Osteocyte (in vitro differentiated cells): ENCODE measurements at places on chromosomes 1 and 21. TPM values are rescaled to one million over a fixed set of nuclear protein-coding genes. Genes with fewer than 3 reads are reported as not detected.
A peak's percentile ranks its signal among the peaks of the same experiment; 100 is the strongest.

DNA sequence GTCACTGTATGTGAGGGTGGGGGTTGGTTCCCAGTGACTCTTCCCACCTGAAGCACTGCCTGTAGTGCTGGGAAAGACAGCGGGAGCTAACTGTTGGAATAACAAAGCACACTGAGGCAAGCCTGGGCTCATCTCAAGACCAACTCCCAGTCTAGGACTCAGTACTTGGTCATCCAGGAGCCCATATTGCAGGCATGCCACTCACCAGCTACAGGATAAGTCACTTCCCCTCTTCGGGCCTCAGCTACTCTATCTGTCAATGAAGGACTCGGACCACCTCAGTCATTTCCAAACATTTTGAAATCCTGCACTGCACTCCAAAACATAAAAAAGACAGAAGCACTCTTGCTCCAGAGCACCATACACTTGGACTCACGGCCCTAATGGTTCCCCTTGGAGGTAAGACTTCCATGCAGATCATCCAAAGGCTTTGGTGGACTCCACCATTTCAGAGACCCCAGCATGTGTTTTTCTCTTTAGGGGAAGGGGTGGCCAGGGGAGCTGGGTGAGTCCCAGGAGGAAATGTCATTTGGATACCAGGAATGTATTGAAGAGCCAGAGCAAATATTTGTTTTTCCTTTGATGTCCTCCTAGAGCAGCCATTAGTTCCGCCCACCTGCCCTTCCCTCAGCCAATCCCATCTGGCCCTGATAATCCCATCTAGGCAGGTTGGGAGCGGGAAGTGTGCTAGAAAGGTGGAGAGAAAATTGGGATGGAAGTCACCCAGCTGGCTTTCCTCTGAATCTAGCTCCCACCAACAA is 3.1 kb downstream of the NUAK2 start:
- H3K27ac ChIP-seq: peak overlapping the region; percentile 57
- DNase-seq: no peak
- no peaks in the 10 kb centered on the region for H3K27me3 ChIP-seq

- H3K27ac ChIP-seq: no peak overlapping the region
- no peaks in the 10 kb centered on the region for H3K27me3 ChIP-seq
- H3K36me3 ChIP-seq: peaks cover 11% of the 10 kb centered on the region
- no peak for DNase-seq
Measured at GRCh38 chr1:97538113-97538512, 382.7 kb downstream of the DPYD start.

- H3K27me3 ChIP-seq: no peaks in the 10 kb centered on the region
- peak overlapping the region; percentile 99 for H3K27ac ChIP-seq
- peaks cover 32% of the 10 kb centered on the region for H3K36me3 ChIP-seq
- DNase-seq: no peak
- peak overlapping the region; percentile 96 for H3K4me3 ChIP-seq
- H3K4me1 ChIP-seq: peaks cover 21% of the 10 kb centered on the region
Measured at GRCh38 chr1:145824499-145824842, 471 bp downstream of the POLR3C start.

DNA sequence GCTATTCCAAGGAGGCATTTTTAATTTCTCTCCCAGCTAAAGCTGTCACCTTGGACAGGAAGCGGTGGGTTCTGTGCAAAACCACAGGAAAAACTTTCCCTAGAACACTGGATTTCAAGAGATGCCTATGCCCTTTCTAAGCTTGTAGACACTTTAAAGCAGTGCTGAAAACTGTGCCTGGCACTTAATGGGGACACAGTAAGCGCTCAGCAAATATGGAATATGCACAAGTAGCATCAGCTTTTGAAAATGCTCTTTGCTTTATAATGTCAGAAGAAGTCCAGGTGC is 50.9 kb upstream of the TARBP1 start:
- H3K4me1 ChIP-seq: peaks cover 65% of the 10 kb centered on the region
- H3K4me3 ChIP-seq: no peak overlapping the region
- no peak for DNase-seq
- no peak overlapping the region for H3K27ac ChIP-seq
- H3K36me3 ChIP-seq: no peaks in the 10 kb centered on the region

DNA sequence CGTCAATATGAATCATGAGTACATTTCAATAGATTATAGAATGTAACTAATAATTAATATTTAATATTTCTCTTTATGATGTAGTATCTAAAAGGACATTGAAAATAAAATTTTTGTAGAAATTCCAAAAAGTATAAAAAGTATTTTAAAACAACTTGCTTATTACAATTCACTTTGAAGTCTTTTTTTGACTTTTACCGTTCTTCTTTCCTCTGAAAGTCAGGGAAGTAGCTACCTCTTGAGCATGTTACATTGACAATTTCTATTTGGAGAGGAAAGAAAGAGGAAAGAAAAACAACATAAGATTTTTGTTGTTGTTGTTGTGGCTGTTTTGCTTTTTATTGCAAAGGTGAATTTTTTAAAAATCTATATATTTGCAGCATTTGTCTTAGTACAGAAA is 1.3 kb downstream of the PTPRC start:
- no peak overlapping the region for H3K4me3 ChIP-seq
- H3K27ac ChIP-seq: no peak overlapping the region
- H3K27me3 ChIP-seq: no peaks in the 10 kb centered on the region
- H3K36me3 ChIP-seq: no peaks in the 10 kb centered on the region
- peaks cover 8% of the 10 kb centered on the region for H3K4me1 ChIP-seq
- no peak for DNase-seq

GRCh38 chr1:201253906-201254624 is 29.2 kb upstream of the PKP1 start:
- peaks cover 3% of the 10 kb centered on the region for H3K4me1 ChIP-seq
- H3K27me3 ChIP-seq: peaks cover 4% of the 10 kb centered on the region
- H3K27ac ChIP-seq: no peak overlapping the region
- peak; percentile 72 for DNase-seq
- H3K4me3 ChIP-seq: no peak overlapping the region

- no peaks in the 10 kb centered on the region for H3K36me3 ChIP-seq
- H3K4me3 ChIP-seq: no peak overlapping the region
- DNase-seq: no peak
- H3K27me3 ChIP-seq: no peaks in the 10 kb centered on the region
- H3K4me1 ChIP-seq: no peaks in the 10 kb centered on the region
- H3K27ac ChIP-seq: no peak overlapping the region
Measured at GRCh38 chr1:48246727-48247126, 24.2 kb downstream of the SLC5A9 start.

GRCh38 chr1:32758177-32758794 is 55.7 kb upstream of the SYNC start:
- H3K4me1 ChIP-seq: peaks cover 39% of the 10 kb centered on the region
- no peak overlapping the region for H3K4me3 ChIP-seq
- no peaks in the 10 kb centered on the region for H3K27me3 ChIP-seq
- H3K27ac ChIP-seq: no peak overlapping the region

- no peaks in the 10 kb centered on the region for H3K27me3 ChIP-seq
- peak overlapping the region; percentile 67 for H3K4me3 ChIP-seq
- peak; percentile 81 for DNase-seq
Measured at GRCh38 chr1:56477164-56478111, 101.9 kb downstream of the PLPP3 start.

GRCh38 chr1:15525050-15526020 is 1.3 kb upstream of the DNAJC16 start:
- no peaks in the 10 kb centered on the region for H3K27me3 ChIP-seq
- H3K4me3 ChIP-seq: peak overlapping the region; percentile 94
- H3K36me3 ChIP-seq: peaks cover 2% of the 10 kb centered on the region
- no peak for DNase-seq
- peaks cover 38% of the 10 kb centered on the region for H3K4me1 ChIP-seq

DNA sequence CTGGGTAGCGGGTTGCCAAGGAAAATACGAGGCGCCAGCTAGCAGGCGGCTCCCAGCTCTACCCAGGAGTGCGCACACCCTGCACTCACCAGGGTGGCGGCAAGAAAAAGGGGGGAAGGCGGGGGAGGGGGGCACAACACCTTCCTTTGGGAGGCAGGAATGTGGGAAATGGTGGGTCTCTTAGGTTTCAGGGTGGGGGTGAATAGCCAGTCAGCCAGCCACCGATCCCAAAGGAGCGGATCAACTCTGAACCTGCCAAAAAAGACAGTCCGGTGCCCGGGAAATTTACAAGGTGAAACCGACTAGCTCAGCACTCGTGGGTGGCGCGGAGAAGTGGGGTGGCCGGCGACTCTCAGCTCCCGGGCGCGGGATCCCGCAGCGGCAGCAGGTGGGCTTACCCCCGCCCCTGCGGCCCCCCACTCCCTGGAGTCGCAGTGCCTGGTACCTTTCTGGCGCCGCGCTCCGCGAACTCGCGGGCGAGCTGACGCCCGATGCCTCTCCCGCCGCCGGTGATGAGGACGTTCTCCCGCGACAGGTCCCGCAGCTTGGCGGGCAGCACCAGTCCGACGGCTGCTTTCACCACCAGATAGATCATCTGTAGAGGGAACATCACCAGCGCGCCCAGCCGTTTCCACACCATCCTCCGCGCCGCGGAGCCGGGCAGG is 1.2 kb downstream of the DHRS3 start:
- H3K4me3 ChIP-seq: peak overlapping the region; percentile 88
- no peak for DNase-seq
- H3K36me3 ChIP-seq: peaks cover 10% of the 10 kb centered on the region
- peak overlapping the region; percentile 87 for H3K27ac ChIP-seq
- H3K4me1 ChIP-seq: peaks cover 62% of the 10 kb centered on the region
- peaks cover 4% of the 10 kb centered on the region for H3K27me3 ChIP-seq

- H3K27me3 ChIP-seq: peaks cover 3% of the 10 kb centered on the region
- DNase-seq: no peak
- no peaks in the 10 kb centered on the region for H3K4me1 ChIP-seq
- no peak overlapping the region for H3K4me3 ChIP-seq
- H3K36me3 ChIP-seq: no peaks in the 10 kb centered on the region
Measured at GRCh38 chr1:58447886-58448285, 98.6 kb downstream of the OMA1 start.

DNA sequence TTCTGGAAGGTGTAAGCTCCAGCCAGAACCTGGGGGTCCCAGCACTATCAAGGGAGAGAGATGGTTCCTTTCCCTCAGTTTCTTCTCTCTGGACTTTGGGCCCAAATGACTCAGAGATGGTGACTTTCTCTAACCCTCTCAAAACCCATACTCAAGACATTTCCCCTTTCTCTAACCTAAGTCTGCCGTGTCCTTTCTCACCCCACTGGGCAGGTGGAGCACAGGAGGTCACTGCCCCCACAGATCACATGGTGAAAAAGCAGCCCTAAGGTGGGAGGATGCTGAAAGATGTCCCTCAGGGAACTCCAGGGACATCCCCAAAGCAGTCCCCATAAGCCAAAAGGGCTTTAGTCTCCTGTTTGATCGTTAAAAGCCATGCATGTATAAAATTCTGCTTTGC is 173.7 kb downstream of the HIVEP3 start:
- H3K4me1 ChIP-seq: peaks cover 2% of the 10 kb centered on the region
- no peak for DNase-seq
- no peak overlapping the region for H3K27ac ChIP-seq
- no peaks in the 10 kb centered on the region for H3K27me3 ChIP-seq
- H3K36me3 ChIP-seq: no peaks in the 10 kb centered on the region

DNA sequence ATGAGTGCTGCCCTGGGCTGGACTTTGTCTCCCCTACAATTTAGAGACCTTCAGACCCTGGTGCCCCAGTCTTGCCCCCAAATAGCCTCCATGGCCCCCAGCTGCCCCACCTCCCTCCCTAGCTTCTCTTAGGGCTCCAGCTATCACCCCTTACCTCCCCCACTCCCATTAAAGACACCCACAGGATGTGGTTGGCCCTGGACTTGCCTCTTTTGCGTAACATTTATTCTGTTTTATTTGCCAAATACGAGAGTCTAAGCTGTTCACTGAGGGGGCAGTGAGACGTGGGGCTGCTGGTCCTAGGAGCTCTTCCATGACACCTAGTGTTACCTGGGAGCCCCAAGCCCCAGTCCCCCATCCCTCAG is 4.5 kb downstream of the ZC3H12A start:
- peaks cover 51% of the 10 kb centered on the region for H3K4me1 ChIP-seq
- no peak for DNase-seq
- peak overlapping the region; percentile 65 for H3K4me3 ChIP-seq
- peak overlapping the region; percentile 96 for H3K27ac ChIP-seq
- H3K36me3 ChIP-seq: peaks cover 22% of the 10 kb centered on the region
- no peaks in the 10 kb centered on the region for H3K27me3 ChIP-seq

DNA sequence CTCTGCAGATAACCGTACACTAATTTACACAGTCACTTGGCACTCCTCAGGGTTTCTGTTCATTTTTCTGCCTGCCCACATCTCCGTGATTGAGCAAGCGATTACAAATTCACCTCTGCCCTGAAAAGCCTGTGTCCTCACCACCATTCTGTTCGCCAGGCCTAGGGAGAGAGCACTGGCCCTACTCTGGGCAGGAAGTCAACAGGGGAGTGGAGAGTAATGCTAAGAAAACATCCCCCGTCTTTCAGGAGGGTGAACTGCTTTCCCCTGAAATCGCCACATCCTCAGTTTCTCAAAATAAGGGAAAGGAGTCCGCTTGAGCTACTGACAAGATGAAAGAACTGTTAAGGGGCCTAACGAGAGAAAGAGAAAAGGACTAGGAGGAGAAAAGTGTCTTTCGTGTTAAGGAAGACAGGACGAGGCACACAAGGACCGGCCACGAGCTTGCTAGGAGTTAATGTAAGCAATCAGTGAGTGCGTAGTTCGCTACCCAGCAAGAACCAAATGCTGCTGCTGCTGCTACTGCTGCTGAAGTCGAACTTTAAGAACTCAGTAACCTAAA is 632 bp downstream of the PEX19 start:
- H3K4me1 ChIP-seq: peaks cover 24% of the 10 kb centered on the region
- no peaks in the 10 kb centered on the region for H3K27me3 ChIP-seq
- peak overlapping the region; percentile 95 for H3K27ac ChIP-seq
- H3K4me3 ChIP-seq: peak overlapping the region; percentile 95

DNA sequence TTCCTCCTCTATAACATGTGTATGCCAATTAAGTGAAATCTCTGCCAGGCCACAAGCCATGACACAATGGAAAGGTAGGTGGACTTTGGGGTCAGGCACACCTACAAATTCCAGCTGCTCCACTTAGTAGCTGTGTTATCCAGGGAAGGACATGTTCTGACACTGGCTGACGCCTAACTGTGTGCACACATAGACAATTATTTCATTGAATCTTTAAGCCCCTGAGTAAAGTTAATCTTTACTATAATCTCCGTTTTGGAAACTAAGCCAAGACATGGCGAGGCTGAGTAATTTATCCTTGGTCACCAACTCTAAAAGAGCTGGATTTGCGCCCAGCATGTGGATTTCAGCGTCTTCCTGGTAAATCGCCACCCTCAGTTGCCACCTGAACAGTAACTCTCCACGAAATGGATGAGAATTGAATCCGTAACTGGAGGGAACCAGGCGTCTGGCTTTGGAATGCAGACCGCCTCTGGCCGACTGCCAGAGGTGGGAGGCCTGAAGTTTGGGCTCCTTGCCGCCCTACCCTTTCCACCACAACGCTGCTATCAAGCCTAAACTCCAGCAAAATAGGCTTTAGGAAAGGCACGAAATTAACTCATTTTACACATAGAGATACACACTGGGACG is 888 bp upstream of the SNRPE start:
- H3K4me3 ChIP-seq: peak overlapping the region; percentile 100
- H3K27ac ChIP-seq: peak overlapping the region; percentile 54
- no peaks in the 10 kb centered on the region for H3K27me3 ChIP-seq
- H3K36me3 ChIP-seq: peaks cover 20% of the 10 kb centered on the region
- H3K4me1 ChIP-seq: peaks cover 40% of the 10 kb centered on the region

TSSK3 gene
- 3.5 and 4.4 TPM in 2 replicates for total RNA-seq

RNF223 gene
- total RNA-seq: not detected in 2 replicates

CD2 gene
- total RNA-seq: not detected in 2 replicates

CD5L gene
- total RNA-seq: not detected in 2 replicates

GPR25 gene
- total RNA-seq: not detected in 2 replicates

SPRR4 gene
- not detected in 2 replicates for total RNA-seq

ORC1 gene
- total RNA-seq: 1.9 and 3.0 TPM in 2 replicates

TCEA3 gene
- 4.0 and 4.6 TPM in 2 replicates for total RNA-seq

SMIM12 gene
- 38.6 and 39.6 TPM in 2 replicates for total RNA-seq
